ENCODE measurements at places on chromosomes 7 and 10.
A peak's percentile ranks its signal among the peaks of the same experiment; 100 is the strongest.

DNA sequence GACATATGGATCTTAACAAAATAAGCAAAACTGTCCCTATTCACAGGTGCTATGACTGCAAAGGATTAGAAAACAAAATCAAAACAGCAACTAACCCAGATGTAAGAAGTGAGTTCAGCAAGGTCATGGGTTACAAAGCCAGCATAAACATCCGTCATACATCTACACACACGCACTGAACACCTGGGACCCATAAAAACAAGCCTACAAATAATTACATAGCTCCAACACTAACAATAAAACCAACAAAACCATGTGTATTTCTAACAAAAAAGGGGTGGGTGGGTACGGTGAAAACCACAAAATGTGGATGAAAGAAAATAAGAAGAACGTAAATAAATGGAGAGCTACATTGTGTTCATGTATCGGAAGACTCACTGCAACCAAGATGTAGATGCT lies 256.8 kb downstream of the ELFN1 start:
- DNase-seq, result no peak

- no peak for DNase-seq
Observed at GRCh38 chr10:119461380-119461779, 81.1 kb downstream of the RGS10 start.

GRCh38 chr10:75450075-75450445 lies 18.6 kb downstream of the LRMDA start:
- DNase-seq, result no peak

DNA sequence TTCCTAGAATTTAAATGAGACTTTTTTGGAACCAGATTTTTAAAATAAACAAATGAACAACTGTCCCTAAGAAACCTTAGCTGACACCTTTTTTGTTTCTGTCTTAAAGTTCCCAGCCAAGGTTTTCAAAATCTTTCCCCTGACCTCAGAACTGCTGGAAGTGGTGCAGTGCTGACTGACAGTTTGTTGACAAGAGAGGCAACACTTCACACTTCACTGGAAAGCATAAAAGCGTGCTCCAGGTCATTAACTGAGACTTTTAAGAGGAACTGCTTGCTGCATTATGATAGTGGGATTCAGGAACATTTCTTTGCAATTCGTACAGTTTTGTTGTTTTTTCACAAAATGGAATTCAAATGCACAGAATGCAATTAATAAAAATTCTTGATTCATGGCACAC lies 36.2 kb downstream of the SYPL1 start:
- no peak for DNase-seq

GRCh38 chr7:130294314-130294713 lies 1.4 kb downstream of the CPA4 start:
- DNase-seq, result no peak

DNA sequence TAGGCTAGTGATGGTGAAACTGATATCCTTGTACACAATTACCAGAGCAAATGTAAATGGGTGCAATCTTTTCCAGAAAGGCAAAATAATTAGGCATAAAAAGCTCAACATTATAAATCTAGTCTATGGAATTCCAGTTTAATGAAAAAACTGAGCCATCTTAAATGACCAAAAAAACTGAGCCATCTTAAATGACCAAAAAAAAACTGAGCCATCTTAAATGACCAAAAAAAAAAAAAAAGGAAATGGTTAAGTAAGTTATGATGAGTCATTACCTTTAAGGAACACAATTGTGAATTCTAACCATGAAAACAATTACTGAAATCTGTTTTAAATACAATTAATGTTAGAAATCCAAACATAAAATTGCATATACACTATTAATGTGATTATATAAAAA lies 25.3 kb downstream of the USP6NL start:
- no peak for DNase-seq

DNA sequence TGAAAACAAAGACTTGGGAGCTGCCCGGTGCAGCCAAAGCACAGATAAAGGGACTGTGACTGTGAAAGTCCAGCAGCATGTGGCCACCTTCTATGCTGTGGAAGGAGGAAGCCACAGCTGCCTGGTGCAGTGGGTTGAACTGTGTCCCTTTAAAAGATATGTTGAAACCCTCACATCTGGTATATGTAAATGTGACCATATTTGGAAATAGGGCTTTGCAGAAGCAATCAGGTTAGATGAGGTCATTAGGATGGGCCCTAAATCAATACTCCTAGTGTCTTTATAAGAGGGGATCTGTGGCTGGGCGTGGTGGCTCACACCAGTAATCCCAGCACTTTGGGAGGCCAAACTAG lies 136.9 kb downstream of the GLI3 start:
- DNase-seq, result no peak

GRCh38 chr10:113423981-113424721 lies 128.7 kb upstream of the HABP2 start:
- DNase-seq, result no peak

DNA sequence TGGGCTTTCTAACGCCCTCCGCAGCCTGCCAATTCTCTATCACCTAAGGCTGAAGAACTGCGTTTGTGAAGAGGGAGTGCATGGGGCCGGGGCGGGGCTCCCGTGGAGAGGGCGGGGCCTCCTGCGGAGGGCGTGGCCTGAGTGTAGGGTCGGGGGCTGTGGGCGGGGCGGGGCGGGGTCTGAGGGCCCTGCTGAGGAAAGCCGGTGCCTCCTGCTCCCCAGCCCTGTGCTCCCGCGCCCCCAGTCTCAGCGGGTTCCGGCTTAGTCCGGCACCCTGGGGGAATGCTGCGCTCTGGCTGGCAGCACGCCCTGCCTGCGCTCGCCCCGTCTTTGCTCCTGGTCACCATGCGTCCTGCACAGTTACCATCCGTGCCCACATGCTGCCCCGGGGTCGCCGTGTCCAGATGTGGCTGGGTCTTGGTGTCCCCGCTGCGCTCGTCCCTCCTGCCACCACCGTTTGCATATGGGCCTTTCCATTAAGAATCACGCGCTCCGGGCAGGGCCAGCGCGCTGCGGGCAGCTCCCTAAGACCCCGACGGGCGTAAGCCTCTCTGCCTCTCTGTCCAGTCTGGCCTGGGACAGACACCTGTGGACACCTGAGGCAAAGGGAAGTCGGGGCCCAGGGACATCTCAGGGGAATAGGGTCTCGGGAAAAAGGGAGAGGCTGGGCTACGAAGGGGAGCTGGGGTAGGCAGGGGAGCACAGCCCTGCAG lies 144.0 kb upstream of the RET start:
- DNase-seq, result peak; percentile 75

- no peak for DNase-seq
Observed at GRCh38 chr7:129840757-129841156, 112.0 kb downstream of the UBE2H start.

GRCh38 chr7:138963675-138964074 lies 17.5 kb downstream of the KIAA1549 start:
- no peak for DNase-seq

DNA sequence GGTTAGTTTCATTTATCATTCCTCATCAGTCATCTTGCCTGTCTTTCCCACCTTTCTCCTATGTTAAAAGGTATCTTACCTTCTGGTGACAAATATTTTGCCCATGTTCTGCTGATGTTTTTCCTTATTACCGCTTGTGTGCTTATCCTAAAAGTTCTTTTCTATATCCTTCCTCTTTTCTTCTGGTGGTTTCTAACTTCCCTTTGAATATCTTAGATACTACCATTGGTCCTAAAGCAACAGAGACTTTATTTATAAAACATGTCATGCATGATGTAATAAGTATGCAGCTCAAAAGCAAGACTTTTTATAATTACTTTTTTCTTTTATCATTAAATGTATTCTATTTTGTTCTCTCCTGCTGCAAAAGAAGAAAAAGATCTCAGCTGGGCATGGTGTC lies 24.8 kb downstream of the TBC1D12 start:
- no peak for DNase-seq

DNA sequence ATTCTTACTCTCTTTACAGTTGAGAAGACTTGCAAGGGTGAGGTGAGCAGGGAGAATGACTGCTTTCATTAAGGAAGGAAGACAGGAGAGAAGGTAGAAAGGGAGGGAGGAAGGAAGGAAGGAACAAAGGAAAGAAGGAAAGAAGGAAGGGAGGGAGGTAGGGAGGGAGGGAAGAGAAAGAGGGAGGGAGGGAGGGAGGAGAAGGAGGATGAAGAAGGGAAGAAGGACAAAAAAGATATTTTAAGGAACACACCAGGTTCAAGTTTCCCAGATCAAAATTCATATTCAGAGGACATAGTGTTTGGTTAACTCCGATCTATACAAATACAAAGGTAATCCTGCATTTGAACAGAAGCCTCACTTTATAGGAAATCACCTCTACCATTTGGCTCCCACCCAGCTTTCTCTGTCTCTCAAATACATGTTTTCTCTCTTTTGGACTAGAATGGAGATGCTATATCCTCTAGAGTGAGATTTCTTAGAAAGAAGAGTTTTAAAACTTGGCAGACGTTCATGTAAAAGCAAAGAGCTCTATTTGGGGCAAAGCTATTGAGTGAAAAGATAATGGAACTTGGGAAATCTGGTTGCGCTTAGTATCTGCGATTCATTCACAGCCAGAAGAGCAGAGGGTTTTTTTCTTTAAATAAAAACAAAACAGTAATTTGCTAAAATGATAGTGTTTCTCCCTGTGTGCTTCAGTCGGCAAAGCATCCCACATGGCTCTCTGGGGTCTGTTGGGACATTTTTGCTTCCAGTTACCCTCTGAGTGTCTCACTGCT lies 261.9 kb upstream of the LYZL1 start:
- no peak for DNase-seq

DNA sequence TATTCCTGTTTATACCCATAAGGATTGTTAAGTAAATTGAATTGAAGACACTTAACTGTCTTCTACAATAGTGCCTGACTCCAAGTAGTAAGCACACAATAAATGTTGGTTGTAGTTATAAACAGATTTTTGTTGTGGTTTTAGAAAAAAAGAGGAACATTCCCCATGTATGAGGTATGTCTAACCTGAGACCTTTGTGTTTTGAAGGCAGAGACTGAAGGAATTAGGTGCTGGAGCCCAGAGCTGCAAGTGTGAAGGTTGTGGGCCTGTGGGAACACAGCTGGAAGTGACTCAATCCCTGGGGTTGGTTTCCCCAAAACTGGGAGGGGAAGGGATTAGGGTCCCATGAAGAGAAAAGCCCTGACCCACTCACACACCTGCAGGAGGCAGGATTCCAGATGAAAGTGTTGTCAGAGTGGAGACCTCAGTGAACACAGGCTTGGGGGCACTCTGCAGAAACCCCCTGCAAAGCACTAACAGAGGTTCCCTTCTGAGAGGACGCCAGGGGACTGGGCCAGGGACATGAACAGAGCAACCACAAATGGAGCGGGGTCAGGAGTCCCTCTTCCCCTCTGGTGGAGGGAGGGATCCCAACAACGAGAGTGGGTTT lies 265.1 kb upstream of the KLF14 start:
- no peak for DNase-seq

DNA sequence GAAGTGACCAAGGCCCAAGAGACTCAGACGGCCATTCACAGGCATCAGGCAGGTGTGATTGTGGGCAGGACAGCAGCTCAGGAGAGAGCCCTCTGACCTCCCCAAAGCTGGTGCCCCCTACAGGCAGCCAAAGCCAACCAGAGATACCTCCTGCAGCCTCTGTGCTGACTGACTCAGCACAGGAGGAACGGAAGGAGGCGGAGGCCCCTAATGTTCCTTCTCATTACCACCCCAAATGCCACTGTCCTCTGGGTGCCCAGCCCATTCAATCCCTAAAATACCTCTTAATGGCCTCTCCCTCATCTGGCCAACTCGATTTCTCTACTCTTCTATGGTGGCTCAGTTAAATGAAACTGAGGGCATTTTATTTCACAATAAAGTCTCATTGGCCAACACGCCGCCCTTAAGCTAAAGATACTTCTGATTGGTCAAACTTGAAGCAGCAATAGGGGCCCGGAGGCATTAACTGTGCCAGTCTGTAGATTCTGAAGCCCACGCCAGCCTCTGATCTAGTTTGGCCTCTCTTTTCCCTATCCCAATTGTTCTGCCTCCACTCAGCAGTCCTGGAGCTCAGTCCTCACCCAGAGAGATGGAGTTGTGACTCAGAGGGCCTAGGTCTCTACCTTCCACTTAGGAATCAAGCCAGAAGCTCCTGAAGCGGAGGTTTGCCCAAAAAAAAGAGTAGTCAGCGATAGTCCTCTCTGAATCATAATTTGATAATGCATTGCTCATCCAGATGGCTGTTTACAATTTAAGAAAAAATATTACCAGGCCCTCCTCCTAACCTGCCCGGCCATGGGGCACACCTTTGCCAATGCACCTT lies 1.2 kb downstream of the CYREN start:
- DNase-seq, result peak; percentile 58

GRCh38 chr7:79050603-79051002 lies 402.9 kb downstream of the MAGI2 start:
- DNase-seq, result no peak

GRCh38 chr10:132264966-132265889 lies 42.5 kb downstream of the STK32C start:
- DNase-seq, result peak; percentile 27

GRCh38 chr10:33559105-33559504 lies 224.6 kb upstream of the NRP1 start:
- no peak for DNase-seq

GRCh38 chr7:43952028-43952427 lies 25.8 kb downstream of the UBE2D4 start:
- DNase-seq, result no peak

DNA sequence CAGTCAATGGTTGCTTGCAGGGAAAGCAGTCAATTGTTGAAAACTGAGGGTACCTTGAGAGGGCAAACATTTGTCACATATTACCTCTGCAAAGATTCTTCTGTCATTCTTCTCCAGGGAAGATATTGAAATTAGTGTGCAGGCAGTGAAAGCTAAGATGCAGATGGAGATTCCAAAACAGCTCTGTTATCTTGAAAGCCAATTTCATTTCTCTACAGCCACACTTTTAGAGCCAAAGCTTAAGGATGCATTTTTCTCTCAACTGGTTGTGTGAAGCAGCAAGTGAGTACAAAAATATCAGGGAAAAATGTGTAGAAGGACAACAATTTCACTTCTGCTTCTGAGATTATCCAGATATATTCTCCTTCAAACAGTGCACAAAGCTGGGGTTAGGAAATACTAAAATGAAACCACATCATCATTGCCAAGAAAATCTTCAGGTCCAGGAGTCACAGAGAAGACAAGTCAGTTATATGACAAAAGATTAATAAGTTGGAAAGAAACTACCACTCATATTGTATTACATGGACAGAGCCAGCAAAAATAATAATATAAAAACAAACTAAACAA lies 16.3 kb downstream of the SGMS1 start:
- no peak for DNase-seq

- no peak for DNase-seq
Observed at GRCh38 chr10:87000491-87000890, 19.6 kb upstream of the FAM25A start.

GRCh38 chr10:60182691-60183090 lies 207.0 kb downstream of the ANK3 start:
- DNase-seq, result no peak

GRCh38 chr7:75985518-75986146 lies 8.8 kb downstream of the TMEM120A start:
- DNase-seq, result no peak

GRCh38 chr7:88111140-88111743 lies 108.6 kb downstream of the SRI start:
- DNase-seq, result no peak

All from glutamatergic neuron (in vitro differentiated cells).